ENCODE measurements at places on chromosomes 1 and 21.

DNA sequence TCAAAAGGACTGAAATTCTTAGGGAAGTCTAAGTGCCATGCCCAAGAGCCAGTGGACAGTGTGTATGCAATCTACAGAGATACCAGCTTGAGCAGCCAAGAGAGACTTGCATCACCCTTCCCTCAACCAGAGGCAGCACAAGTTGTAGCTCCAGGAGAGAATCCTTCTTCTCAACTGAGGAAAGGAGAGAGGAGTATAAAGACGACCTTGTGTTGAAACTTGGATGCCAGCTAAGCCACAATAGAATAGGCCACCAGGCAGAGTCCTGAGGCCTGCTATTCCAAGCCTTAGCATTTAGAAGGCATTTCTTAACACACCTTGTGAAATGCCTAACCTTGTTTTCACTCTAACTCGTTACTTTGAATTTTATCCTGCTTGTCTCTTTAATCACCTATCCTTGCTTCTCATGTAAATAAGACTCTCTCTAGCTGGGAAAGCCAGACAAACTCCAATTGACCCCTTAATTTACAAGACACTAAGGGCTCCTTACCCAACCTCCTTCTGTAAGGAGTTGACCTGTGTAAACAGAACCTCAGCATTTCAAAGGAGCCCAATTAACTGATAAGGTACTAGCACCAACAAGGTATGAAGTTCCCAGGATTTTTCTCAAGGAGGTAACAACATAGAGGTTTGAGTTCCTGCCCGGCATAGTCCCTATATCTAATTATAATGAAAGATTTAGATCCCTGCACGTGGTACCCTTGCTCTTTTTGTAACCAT lies 738.8 kb downstream of the AMY1C start:
- DNase-seq = no peak

DNA sequence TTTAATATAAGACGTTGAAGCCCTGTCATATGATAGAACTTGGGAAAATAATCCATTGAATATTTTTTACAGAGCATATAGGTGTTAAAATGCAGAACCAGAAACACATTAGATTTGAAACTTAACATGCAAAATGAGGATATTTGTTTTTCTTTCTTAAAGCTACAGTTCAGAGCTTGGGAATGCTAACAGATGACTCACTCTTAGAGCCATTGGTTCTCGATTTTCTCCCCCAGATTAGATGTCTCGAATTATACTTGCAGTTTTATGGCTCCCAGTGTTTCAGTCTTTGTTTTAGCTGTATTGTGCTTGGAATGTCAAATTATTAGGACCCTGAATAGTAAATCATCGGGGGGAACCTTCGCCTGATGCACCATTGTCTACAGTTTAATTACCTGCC lies 575.7 kb upstream of the ZP4 start:
- DNase-seq = no peak

DNA sequence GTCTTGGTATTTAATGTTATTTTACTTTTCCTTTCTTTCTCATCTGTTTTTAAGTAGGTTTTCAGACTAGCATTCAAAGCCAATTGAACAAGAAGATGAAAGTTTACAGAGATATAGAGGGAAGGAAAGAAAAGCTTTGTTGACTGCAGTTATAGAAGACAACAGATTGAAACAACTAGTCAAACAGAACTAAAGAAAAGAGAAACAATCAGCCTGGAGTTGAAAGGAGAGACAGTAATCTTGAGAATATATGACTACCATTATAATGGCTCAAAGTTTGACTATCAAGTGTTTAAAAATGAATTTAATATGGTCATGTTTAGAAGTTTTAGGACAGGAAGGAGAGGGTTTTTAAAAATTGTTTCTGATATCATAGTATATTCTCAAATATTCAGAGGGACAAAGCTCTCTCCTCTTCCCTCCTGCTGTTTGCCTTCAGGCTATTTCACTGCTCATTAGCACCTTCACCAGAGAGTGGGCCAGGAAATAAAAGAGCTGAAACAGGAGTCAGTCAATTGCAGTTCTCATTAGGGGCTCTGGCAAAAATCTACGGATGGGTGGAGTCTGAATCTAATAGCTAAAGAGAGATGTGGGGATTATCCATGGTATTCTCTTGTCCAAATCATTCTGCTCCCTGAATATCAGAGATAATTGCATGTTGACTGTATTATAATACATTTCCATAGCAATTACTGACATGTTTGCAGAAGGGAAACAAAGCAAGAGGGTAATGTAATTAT lies 577.8 kb downstream of the BRINP3 start:
- no peak for DNase-seq

DNA sequence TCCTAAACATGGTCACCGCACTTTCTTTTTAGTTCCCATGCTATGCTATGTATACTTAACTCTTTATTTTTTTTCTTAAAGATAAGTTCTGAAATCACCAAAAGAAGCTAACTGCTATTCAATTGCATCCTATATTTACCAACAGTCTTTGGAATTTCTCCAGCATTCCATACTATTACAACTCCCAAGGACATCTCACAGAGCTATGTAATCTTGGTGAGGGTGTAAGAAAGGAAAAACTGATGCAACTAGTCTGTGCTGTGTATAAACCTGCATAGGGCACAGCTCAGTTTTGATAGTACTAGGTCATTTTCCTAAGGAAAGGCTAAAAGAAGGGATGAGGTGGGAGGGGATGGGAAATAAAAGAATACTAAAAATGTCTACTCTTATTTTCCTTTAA lies 78.0 kb downstream of the PTPN14 start:
- DNase-seq = no peak

DNA sequence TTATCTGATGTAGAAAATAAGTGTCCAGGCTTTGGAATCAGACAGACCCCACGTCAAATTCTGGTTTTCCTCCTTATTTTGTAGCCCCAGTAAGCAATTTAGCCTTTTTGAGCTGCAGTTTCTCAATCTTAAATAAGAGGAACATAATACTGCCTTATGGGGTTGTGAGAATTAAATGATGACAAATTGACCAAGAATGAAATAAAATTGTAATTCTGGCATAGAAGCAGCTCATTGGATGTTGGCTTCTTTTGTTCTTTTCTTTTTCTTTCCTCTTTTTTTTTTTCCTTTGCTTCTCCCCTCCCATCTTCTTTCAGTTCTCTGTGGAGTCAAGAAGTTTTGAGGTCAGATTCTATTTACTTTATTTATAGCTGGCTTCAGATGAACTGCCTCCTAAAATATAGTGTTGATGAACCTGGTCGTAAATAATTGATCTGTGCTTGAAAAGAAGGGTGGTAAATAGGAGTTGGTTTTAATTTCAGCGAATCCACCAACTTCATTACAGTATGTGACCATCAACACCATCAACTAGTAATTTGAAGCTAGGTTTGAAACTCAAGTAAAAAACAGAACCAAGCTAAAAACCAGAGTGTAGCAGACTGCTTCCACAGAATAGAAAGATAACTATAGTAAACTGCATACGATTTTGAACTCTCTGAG lies 81.1 kb downstream of the CACHD1 start:
- DNase-seq = no peak

DNA sequence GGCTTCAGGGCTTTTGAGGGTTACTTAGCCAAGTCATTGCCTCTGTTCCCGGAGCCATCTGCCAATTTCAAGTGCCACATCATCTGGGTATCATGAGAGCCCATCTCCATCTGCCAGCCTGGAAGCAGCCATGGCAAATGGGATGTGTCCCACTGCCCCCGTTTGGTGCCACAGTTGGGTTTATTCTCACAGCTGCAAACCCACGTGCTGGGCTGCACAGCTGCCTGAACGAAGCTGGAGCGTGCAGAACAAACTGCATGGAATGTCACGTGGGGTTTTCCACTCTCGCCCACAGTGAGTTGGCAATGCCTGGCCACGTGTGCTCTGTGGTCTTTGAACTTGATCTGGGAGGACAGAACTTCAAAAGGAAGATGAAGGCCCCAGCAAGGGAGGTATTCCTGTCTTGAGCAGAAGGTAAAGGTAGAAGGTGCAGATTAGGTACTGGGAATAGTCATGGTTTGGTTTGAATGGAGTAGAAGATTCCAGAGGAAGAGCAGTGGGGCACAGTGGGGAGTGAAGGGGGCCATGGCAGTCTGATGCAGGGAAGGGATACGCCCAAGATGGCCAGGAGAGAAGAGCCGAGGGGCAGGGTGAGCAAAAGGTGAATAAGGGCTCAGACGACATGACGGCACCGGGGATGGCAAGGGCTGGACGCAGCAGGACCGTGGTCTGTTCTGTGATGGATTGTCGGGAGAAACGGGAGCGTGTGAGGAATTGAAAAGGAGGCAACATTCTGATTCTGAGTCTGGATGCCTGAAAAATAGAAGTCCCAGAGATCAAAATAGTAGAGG lies 222.0 kb downstream of the KAZN start:
- no peak for DNase-seq

DNA sequence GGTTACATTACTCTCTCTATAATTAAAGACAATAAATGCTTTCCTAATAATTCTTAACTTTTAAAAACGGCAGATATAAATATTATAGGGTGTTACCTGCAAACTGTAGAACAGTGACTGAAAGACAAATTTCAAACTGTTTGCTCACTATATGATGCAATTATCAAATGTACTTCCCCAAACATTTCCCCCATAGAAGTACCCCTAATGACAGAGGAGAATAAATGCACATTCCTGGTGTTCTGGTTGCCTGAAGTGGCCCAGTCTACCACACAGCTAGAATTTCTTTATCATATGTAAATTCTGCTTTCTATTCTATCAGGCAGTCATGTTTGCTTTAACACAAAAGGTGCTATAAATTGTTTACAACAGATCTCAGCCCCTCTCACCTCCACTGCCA lies 70.4 kb downstream of the VAV3 start:
- no peak for DNase-seq

DNA sequence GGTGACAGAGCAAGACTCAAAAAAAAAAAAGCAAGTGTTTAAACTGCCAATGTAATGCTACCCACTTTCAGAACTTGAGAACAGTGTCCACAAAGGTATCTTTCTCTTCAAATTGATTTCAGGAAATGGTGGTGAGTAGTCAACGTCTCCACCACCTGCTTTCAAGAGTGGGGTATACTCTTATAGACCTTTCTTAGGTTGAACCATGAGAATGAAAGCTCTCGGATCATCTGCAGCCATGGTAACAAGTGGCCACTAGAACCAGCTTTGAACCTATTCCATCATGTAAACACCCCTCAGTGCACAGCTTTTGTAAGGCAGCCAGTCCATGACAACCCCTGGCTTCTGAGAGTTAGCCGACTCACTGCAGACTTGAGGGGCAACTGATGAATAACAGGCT lies 107.4 kb downstream of the NTPCR start:
- DNase-seq = no peak

- no peak for DNase-seq
Observed at GRCh38 chr1:181482521-181483284, 614 bp upstream of the CACNA1E start.

- no peak for DNase-seq
Observed at GRCh38 chr1:172342584-172343239, 77.8 kb upstream of the C1orf105 start.

GRCh38 chr1:195909061-195909460 lies 699.2 kb downstream of the KCNT2 start:
- DNase-seq = no peak

- no peak for DNase-seq
Observed at GRCh38 chr1:212434992-212435391, 2.3 kb downstream of the NENF start.

DNA sequence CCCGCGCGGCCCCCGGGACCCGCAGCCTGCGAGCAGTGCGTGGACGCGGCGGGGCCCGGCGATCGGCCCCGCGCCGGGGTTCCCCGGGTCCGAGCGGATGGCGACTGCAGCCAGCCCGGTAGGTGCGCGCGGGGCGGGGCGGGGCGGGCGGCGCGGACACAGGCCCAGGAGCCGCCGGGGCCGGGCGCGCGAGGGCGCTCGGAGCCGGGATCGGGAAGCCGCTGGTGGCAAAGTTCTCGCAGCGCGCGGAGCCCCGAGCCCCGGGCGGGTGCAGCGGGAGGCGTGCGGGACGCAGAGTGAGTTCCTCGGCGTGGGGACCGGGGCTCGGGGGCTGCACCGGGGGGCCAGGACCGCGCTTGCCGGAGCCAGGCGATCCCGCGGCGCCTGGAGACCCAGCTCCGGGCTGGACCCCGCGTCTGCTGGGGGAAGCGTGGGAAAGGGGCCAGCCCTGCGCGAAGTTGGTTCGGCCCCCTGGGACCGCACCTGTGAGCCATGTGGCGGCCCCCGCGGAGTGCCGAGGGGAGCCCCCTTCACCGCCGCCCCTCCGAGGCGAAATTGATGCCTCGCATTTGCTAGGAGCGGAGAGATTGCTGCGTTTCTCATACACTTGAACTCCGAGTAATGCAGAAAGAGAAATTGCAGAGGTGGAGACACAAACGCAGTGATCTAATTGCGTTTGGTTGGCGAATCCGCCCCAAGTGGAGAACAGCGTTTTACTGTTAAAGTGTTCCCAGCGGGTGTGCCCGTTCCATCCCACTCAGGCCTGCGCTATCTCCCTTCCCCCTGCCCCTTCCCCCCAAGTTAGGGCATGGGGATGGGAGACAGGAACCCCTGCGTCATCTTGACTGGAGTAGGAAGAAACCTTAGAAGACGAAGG lies 228.9 kb upstream of the TMEM51 start:
- DNase-seq = peak; percentile 9

DNA sequence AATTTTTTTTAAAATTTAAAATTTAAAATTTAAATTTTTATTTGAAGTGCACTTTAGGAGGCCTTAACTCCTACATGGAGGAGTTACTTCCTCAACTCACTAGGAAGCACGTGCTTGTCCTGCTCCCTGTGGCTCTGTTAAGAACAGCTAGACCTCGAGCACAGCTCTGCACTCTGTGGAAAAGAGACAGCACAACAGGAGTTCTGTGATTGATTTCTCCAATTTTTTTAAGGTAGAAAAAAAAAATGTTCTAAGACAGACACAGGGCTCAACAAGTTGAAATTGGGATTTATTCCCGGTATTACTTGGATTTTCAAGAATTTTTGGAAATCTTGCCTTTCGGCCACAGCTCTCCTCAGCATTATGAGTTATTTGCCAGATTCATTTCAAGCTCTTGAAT lies 356.6 kb upstream of the LYPLAL1 start:
- no peak for DNase-seq

- no peak for DNase-seq
Observed at GRCh38 chr21:25508364-25508763, 98.9 kb downstream of the MRPL39 start.

- no peak for DNase-seq
Observed at GRCh38 chr1:225880636-225881035, 1.5 kb downstream of the TMEM63A start.

GRCh38 chr21:44755227-44755626 lies 43.9 kb upstream of the TSPEAR start:
- no peak for DNase-seq

GRCh38 chr1:3020263-3020909 lies 881 bp upstream of the ACTRT2 start:
- DNase-seq = no peak

- no peak for DNase-seq
Observed at GRCh38 chr1:87648323-87649119, 319.8 kb downstream of the LMO4 start.
